ENCODE measurements at places on chromosomes 1 and 21. TPM values are rescaled to one million over a fixed set of nuclear protein-coding genes. Genes with fewer than 3 reads are reported as not detected.

MASP2 gene
- total RNA-seq, result not detected

VWA1 gene
- total RNA-seq, result not detected

DNA sequence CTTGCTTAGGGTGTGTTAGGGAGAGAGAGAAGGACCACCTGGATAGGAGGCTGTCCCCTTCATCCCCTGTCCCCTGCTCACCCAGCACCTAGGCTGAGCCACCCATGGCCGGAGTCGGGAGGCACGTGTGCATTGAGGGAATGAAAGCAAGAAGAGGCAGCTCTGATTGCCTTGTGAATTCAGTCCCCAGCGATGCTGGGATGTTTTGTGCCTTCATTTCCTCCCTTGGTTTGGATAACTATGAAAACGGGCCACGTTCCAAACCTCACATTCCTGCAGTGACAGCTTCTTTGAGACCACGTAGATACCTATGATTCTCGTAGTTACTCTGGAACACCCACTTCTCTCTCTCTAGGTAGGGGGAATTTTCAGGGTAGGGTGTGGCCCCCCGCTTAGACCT lies 67.1 kb downstream of the MAN1C1 start:
- no peak for DNase-seq

GRCh38 chr1:6280761-6281451 lies 20.0 kb upstream of the GPR153 start:
- DNase-seq, result no peak

- no peak for DNase-seq
These were observed 128.5 kb upstream of the RRP15 start for GRCh38 chr1:218156595-218156994.

Measured in HFFc6 (cell line).